ENCODE measurements at places on chromosomes 5 and 9.

GRCh38 chr9:2424619-2425033, 197.0 kb upstream of the VLDLR start:
- no peak for DNase-seq

- DNase-seq = no peak
Measured at GRCh38 chr5:76445830-76446229, 42.7 kb downstream of the IQGAP2 start.

DNA sequence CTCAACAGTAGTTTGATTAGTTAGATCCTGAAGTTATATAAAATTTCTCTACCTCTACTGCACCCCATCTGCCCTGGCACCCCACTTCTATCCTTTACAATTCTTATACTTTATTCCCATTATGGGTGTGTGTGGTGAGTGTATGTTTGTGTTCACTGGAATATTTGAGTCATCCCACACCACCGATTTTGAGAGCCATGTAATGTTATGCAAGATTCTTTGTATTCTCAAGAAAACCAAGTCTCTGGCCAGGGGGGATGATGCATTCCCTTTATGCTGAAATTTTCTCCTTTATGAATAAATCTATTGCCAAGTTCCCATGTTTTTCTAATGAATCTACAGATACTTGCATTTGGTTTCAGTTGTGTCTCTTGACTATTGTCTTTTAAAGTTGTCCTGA, 266.8 kb downstream of the ARHGEF28 start:
- no peak for DNase-seq

- DNase-seq = peak; percentile 93
Measured at GRCh38 chr9:98315551-98316060, 60.2 kb upstream of the TBC1D2 start.

DNA sequence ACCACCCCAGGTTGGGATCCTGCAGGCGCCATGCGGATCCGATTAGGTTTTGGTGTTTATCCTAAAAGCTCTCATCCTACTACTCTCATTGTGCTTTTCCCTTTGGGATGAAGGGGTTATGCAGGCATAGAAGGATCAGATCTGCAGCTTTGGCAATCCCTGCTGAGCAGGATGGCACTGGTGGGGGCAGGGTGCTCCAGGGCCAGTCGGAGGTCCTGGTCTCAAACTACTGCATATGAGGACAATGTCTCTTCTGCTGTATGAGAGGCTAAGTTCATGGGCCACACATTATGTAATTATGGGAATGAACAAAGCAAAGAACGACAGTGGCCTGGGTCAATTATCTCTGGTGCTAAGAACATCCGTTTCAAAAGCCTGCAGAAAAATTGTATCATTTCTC, 334.2 kb downstream of the IRX1 start:
- no peak for DNase-seq

DNA sequence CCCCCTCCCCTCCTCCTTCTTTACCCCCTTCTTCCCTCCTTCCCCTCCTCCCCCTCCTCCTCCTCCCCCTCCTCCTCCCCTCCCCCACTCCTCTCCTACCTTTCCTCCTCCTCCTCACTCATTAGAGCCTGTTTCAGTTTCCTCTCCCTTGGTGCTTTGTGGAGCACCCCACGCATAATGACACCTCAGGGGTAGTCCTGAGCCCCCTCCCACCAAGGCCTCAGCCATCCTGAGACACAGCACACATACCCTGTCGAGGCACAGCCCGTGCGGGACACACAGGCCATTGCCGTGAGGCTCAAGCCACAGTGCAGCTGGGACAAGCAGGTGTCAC, 35.4 kb downstream of the HK3 start:
- DNase-seq = no peak

- no peak for DNase-seq
Measured at GRCh38 chr5:178194026-178194425, 6.9 kb upstream of the GMCL2 start.

DNA sequence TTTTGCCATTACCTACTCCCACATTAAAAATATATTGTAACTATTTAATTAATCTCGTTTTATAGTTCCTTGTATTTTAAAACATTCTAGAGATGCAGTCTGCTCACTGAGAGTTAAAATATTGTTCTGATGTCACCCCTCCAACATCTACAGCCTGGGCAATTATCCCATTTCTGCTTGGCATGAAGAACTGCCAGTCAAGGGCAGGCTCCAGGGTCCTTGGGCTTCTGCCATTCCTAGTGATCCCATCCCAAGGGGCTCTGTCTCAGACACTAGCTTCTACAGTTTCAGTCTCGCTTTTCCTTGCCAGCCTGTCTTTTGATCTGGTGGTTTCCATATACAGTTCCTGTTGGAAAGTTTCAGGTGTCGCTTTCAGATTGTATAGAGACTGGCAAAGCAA, 287.2 kb downstream of the TMEM232 start:
- DNase-seq = no peak

DNA sequence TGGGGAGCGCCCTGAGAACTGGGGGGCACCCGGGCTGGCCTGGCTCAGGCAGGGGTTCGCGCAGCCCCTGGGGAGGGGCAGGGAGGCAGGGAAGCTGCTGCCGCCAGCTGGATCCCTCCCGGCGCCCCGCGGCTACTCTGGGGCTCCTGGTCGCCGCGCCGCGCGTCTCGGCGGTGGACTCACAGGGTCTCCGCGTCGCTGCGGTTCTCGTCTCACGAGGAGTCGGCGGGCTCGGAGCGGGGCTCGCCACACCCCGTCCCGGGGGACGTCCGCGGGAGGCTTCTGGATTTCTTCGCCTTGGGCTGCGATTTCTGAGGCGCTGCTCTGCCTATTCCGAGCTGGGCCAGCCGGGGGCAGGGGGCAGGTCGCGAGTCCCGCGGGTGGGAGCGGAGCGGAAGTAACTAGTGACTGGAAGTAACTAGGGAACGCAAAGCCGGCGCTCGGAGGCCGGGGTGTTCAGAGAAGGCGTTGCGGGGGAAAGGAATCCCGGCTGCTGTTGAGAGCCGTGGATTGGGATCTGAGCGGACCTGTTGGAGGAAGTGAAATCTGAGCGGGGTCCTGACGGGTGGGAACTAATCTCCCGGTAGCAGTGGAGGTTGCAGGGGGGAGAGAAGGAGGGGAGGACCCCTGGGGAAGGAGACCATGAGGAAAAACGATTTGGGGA, 511 bp downstream of the CYSTM1 start:
- peak; percentile 68 for DNase-seq

DNA sequence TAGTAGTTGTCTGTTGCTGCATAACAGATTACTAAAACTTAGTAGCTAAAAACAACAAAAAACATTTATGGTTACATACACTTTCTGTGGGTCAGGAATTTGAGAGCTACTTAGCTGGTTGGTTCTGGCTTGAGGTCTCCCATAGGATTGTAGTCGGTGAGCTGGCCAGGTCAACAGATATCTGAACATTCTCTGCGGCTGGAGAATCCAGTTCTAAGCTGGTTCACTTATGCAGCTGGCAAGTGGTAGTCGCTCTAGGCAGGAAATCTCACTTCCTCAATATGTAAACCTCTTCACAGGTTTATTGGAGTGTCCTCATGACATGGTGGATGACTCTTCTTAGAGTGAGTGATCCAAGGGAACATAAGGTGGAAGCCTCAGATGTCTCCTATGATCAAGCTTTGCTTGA, 65.7 kb upstream of the TNFAIP8 start:
- no peak for DNase-seq

GRCh38 chr9:78189461-78189860, 46.4 kb upstream of the CEP78 start:
- DNase-seq = no peak

DNA sequence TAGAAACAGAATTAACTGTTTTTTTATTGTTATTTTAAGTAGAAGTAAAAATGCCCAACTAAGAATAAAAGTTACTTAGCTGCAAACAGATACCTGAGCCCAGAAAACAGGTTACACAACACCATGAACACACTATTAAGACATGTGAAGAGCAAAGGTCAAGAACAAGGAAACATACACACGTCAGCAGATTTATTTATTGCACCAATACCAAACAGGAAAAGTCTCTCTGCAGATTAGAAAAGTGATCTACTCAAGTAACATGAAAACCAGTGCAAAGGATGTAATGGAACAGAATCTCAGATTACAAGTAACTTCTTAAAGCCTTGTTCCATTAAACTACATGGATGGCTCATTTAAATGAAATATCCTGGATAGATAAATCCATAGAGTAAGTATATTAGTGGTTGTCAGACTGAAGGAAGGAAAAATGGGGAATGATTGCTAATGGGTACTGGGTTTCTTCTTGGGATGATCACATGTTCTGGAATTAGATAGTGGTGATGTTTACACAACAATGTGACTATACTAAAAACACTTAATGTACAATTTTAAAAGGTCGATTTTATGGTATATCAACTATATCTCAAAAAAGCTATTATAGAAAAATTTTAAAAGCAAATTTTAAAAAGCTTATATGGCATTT, 6.1 kb downstream of the SAR1B start:
- DNase-seq = peak; percentile 25

DNA sequence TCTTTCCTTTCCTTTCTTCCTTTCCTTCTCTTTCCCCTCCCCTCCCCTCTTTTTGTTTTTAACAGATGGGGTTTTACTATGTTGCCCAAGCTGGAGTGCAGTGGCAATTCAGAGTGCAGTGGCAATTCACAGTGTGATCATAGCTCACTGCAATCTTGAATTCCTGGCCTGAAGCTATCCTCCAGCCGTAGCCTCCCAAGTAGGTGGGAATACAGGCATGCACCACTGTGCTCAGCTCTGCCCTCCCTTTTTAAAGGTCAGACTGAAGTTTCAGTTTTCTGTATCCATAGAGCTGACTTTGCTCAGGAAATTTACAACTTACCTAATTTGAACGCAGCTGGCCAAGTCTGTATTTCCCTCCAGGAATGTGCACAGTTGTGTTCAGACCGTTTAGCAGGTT, 696 bp downstream of the CCL28 start:
- DNase-seq = no peak

GRCh38 chr5:87650284-87650683, 237.6 kb upstream of the CCNH start:
- no peak for DNase-seq

- no peak for DNase-seq
Measured at GRCh38 chr9:137494550-137495351, 35.6 kb upstream of the NSMF start.

- no peak for DNase-seq
Measured at GRCh38 chr9:90288275-90288639, 354.4 kb downstream of the DIRAS2 start.

DNA sequence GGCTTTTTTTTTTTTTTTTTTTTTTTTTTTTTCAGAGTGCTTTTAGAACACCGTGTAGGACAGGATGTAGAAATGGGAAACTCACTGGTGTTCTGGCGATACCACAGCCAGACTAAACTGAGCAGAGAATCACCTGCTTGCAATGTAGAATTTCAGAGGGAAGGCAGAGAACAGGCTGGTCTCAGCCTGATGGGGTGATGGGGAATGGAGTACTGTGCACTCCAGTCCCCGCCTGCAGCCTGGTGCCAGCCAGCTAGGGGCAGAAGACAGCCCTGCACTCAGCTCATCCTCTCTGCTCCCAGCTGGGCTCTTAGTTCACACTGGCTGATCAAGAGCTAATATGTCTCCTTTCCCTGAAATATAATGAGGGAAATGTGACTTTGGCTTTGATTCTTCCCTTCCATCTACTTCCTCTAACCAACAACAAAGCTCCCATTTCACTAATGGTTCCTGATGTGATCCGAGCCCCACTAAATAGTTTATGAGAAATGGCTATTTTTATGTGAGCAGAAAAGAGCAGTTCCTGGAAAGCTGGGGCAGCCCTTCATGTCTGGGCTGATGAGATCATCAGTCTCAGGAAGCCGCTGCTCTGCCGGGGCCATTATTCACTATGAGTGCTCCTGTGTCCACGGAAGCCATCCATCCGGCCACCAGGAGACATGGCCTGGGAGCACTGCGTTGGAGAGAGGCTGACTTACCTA, 209.7 kb downstream of the GADD45G start:
- DNase-seq = peak; percentile 20

GRCh38 chr9:36416890-36417289, 16.8 kb upstream of the RNF38 start:
- no peak for DNase-seq

DNA sequence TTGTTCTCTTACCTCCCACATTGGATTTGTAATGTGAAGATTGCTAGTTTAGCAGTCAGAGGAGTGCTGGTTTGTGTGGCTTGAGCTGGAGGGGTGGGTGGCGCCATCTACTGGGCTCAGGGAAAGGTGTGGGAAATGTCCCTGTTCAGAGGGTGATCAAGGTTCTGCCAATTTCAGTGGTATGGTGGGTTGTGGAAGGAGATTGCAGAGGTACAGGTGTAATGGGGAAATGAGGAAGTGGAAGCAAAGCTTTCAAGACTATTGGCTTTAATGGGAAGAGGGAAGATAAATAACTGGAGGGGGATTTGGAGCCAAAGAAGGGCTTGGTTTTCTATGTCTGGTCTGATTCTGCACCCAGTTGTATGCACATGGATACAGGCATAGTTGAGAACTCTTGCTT, 76.4 kb downstream of the OSMR start:
- DNase-seq = peak; percentile 75

GRCh38 chr9:114151426-114151956, 3.8 kb upstream of the COL27A1 start:
- DNase-seq = no peak

DNA sequence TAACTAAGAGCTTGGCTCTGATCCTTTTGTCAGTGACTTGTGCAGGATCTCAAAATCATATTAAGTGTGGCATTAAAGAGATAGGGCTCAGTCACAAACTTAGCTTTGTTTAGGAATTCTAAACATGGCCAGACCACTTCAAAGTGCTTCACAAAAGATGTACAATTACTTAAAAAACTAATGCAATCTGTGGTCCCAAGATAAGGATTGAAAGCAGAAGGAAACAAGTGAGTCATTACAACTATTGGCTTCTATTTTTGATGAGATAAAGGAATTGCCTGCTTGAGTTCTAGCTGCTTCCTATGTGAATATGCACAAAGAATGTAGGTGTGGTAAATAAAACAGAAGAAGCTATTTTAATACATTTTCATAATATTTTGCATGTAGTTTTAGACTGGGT, 44.9 kb upstream of the SLC12A2 start:
- no peak for DNase-seq

- DNase-seq = no peak
Measured at GRCh38 chr9:77667151-77667550, 19.0 kb upstream of the GNA14 start.

- no peak for DNase-seq
Measured at GRCh38 chr9:7489036-7489435, 310.5 kb downstream of the DMAC1 start.

DNA sequence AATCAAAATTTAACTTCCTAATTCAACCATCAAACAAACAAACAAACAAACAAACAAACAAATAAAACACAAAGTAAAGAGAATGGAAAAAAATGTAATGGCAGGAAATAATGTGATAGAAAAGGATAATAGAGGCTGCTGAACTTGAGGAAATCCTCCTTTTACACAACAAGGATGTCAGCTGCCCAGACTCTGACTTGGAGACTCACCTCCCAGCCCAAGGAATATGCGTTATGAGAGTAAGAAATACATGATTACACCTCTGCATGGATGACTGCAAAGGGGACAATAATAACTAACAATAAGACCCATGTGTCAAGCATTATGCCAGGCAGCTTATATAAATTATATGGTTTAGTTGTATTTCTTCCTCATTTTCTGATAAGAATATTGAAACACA, 46.6 kb upstream of the JAK2 start:
- DNase-seq = no peak

GRCh38 chr5:131534974-131535373, 100.1 kb downstream of the RAPGEF6 start:
- no peak for DNase-seq
